Ureter (tissue), 1 donor: ENCODE measurements at places on chromosomes 4 and X. TPM values are rescaled to one million over a fixed set of nuclear protein-coding genes. Genes with fewer than 3 reads are reported as not detected.

Gene SMIM10
- 8.4 TPM for total RNA-seq

- no peak for DNase-seq
These were observed 635.6 kb downstream of the STPG2 start for GRCh38 chr4:97507587-97508245.

DNA sequence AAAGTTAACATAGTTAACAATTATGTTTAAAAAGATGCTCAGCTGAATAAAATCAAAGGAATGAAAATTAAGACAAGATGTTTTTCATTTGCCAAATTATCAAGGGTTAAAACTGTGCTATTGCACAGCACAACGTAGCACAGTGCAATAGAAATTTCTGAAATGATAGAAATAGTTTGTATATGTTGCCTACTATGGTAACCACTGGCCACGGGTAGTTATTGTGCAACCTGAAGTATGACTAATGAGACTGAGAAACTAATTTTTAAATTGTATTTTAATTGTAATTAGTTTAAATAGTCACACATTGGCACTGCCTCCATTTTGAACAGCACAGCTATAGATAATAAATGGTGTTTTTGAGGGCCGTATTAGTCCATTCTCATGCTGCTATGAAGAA lies 343.1 kb upstream of the FAM241A start:
- DNase-seq, result no peak

- no peak for DNase-seq
These were observed 71.1 kb upstream of the NLGN4X start for GRCh38 chrX:6299724-6300123.

- DNase-seq, result no peak
These were observed 209.3 kb upstream of the MAOA start for GRCh38 chrX:43446752-43447151.

- DNase-seq, result no peak
These were observed 406.6 kb downstream of the PCDH10 start for GRCh38 chr4:133555671-133556070.

DNA sequence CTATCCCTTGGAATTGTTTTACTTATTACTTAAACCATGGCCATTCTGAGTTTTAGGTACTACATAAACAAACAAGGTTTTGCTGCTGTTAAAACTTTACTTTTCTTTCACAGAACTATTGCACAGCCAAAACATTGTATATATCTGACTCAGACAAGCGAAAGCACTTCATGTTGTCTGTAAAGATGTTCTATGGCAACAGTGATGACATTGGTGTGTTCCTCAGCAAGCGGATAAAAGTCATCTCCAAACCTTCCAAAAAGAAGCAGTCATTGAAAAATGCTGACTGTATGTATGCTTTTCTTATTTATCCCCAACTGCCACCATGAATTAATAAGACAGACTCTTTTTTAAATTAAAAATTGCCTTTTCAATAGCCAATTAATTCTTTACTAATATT lies 69.8 kb downstream of the CCKAR start:
- DNase-seq, result no peak

DNA sequence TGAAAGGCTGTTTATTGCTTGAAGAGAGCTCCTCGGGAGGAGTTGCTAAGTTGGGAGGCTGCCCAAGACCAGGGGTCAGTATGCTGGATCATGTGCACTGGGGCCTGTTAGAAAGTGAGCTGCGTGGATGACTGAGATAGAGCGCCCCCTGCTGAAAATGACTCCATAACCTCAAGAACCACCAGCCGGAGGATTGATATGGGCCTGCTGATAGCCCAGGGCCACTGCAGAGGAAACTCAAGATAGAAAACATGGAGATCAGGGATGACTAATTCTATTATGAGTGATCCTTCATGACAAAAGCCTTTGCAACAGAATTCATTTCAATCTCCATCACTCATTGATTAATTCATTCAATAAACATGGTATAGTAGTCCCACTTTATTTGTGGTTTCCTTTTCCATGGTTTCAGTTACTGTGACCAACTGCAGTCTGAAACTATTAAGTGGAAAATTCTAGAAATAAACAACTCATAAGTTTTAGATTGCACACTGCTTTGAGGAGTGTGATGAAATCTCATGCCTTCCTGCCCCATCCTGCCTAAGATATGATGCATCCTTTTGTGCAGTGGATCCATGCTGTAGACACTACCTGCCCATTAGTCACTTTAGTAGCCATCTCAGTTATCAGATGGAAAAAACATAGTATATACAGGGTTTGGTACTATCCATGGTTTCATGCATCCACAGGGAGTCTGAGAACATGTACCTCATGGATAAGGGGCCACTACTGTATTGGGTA lies 126.7 kb upstream of the MBNL3 start:
- DNase-seq, result no peak

- no peak for DNase-seq
These were observed 139.3 kb downstream of the CPE start for GRCh38 chr4:165518024-165518616.

- no peak for DNase-seq
These were observed 46.0 kb upstream of the TLL1 start for GRCh38 chr4:165827018-165827417.
